Osteoblast (primary cell): ENCODE measurements at places on chromosomes 6 and 20. TPM values are rescaled to one million over a fixed set of nuclear protein-coding genes. Genes with fewer than 3 reads are reported as not detected.

The TNFRSF6B gene
- 2.1 and 2.9 TPM in 2 replicates for total RNA-seq

The PNLDC1 gene
- 0.29 TPM in 1 of 2 replicates, not detected in the other for total RNA-seq

DNA sequence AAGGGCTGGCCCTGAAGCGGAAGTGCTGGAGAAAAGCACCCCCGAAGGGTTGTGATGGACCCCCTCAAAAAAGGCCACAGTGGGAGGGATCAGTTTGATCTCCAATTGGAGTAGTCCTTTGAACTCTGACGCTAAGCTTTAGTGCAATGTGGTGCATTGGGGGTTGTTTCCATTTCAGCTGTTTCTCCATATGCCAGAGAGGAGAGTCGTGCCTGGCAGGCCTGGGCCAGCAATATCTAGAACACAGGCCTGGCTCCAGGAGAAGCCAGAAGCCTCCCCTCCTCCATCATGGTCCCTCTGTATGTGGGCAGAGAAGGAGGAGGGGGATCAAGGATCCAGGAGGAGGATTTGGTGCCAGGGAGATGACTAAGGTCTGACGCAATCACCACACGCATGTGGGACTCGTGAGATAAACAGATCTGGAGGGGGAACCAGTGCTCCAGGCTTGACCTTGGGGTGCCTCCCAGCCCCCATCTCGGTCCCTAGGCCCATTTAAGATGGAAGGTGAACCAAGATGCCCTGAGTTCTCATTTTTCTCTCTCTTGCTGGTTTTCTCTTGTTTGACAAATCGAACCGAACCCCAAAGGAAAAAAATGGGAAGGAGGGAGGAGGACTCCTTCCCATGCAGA lies 517.4 kb upstream of the JARID2 start:
- peak; percentile 70 for DNase-seq
- H3K4me3 ChIP-seq, result no peak overlapping the region
- H3K27me3 ChIP-seq, result no peaks in the 10 kb centered on the region
- H3K36me3 ChIP-seq, result no peaks in the 10 kb centered on the region

- H3K36me3 ChIP-seq, result no peaks in the 10 kb centered on the region
- DNase-seq, result no peak
- no peak overlapping the region for H3K27ac ChIP-seq
These were observed 78.8 kb downstream of the RPS12 start for GRCh38 chr6:132892929-132893771.

GRCh38 chr6:108561742-108562502 lies 1.2 kb downstream of the FOXO3 start:
- H3K27ac ChIP-seq, result peak overlapping the region; percentile 87
- DNase-seq, result peak; percentile 89
- H3K27me3 ChIP-seq, result no peaks in the 10 kb centered on the region
- peaks cover 2% of the 10 kb centered on the region for H3K36me3 ChIP-seq
- peaks cover 42% of the 10 kb centered on the region for H3K4me1 ChIP-seq
- H3K4me3 ChIP-seq, result peak overlapping the region; percentile 97

GRCh38 chr20:2657241-2657640 lies 4.8 kb downstream of the NOP56 start:
- no peak for DNase-seq
- peaks cover 74% of the 10 kb centered on the region for H3K36me3 ChIP-seq
- H3K27ac ChIP-seq, result no peak overlapping the region
- peaks cover 14% of the 10 kb centered on the region for H3K4me1 ChIP-seq
- H3K27me3 ChIP-seq, result no peaks in the 10 kb centered on the region

- H3K27me3 ChIP-seq, result no peaks in the 10 kb centered on the region
- H3K4me3 ChIP-seq, result no peak overlapping the region
- no peak for DNase-seq
- no peaks in the 10 kb centered on the region for H3K4me1 ChIP-seq
- no peaks in the 10 kb centered on the region for H3K36me3 ChIP-seq
- no peak overlapping the region for H3K27ac ChIP-seq
These were observed 528 bp downstream of the NHSL1 start for GRCh38 chr6:138498629-138499302.

DNA sequence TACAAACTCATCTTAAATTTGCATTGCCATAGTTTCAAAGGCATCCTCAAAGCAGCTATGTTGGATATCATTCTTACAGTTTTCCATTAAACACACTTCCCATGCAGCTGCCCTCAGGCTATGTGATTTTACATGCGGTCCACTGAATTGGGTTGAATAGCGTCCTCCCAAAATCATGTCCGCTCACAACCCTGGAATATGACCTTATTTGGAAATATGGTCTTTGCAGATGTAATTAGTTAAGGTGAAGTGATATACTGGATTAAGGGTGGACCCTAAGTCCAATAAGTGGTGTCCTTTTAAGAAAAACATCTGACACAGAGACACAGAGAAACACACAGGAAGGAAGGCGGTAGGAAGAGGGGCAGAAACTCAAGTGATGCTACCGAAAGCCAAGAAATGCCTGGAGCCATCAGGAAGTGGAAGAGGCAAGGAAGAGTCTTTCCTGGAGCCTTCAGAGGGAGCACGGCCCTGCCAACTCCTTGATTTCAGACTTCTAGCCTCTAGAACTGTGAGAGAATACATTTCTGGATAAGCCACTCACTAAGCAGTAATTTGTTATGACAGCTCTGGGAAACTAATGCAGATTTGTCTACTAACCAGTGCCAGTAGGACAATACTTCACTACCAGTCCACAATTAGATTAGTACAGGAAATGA lies 42.7 kb upstream of the NHSL1 start:
- DNase-seq, result no peak
- H3K27me3 ChIP-seq, result no peaks in the 10 kb centered on the region
